CD4-positive, alpha-beta memory T cell (primary cell): ENCODE measurements at places on chromosomes 1 and 21.

DNA sequence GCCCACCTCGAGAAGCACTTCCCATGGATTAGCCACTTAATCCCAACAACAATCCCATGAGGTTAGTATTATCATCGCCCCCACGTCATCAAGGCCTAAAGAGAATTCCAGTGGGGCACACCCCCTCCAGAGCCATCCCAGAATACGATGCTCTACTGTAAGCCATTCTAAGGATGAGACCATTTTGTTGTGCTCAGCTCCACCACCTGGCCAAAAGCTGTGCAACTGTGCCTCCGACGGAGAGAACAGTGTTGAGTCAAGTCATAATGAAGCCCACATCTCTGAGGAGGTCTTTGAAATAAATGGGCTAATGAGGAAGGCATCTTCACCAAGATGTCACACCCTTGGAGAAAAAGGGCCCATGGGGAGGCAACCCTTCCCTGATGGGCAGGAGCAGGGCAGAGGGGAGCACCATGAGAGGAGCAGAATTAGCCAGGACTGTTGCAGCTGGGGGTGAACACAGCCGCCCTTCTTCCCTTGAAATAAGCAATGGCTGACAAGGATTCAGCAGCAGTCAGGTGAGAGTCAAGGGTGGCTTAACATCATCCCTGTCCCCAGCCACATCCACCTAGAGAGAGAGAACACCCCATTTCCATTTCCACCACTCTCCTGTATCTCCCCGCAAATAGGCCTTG is 14.6 kb downstream of the SYF2 start:
- DNase-seq = no peak

DNA sequence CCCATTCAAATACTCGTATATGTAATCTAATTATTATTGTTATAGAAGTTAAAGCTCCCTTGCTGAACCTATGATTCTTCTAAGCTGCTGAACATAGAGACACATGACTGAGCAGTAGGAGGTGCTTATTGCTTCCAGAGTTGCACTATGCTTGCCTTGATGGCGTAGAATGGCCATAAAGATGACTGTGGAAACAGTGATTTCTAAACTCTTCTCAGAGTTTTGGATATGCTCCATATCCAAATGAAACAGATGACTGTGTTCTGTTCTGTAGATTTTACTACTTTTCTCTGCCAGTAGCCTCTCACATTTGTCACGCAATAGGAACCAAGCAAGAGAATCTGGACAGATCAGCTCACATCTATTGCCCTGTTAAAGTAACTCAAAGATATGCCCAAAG is 88.1 kb upstream of the CACYBP start:
- DNase-seq = no peak

DNA sequence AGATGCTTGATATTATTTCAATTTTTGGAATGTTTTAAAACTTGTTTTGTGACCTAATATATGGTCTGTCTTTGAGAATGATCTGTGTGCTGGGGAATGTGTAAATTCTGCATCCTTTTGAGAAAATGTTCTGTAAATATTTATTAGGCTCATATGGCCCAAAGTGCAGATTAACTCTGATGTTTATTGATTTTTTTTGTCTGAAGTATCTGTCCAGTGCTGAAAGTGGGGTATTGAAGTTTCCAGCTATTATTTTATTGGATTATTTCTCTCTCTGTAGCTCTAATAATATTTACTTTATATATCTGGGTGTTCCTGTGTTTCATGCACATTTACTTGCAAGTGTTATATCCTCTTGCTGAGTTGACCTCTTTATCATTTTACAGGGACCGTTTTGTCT is 1397.2 kb downstream of the PLA2G4A start:
- DNase-seq = no peak

DNA sequence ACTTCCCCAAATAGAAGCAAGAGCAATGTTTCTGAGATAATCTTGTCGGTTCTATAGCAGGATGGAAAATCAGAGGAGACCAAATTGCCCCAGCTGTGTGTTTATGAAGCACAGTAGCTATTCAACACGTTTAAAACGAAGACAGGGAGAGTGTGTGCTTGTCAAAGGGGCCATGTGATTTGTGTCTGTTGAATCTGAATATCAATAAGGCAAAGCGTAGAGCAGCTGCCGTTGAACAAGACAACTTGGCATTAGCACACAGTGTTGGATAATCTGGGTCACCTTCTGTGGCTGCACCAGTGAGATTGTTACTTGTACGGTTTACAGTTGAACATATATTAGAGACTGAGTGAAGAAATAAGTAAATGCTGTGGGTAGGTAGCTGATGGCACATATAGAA is 1.0 kb downstream of the CRB1 start:
- DNase-seq = no peak

DNA sequence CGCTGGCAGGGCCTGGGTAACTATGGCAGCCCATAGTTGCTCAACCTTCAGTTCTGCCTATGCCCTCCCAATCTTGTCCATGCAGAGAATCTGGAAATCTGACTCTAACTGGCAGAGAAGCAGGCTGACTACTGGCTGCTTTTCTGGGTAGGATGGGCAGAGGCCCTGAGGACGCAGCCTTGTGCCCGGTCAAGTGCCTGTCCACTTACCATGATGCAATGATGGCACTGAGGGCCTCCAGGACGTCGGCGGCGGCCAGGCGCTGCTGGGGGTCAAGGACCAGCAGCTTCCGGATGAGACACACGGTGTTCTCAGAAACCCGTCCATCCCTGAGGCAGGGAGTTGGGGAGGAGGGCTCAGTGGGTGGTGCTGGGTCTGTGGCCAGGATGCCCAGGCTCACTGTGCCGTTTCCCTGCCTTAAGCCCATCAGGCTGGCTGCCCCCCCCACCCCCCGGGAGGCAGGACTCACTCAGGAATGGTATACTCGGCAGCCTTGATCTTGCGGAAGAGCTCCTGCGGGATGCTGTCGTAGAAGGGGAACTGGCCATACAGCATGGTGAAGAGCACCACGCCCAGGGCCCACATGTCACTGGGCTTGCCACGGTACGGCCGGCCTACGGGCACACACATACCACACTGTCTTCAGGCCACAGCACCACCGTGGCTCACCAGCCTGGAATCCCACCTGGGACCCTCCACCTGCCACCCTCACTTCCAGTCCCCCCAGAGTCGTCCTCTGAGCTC is 20.4 kb upstream of the EVA1B start:
- DNase-seq = no peak

GRCh38 chr1:40980068-40980452 is 564 bp downstream of the CTPS1 start:
- DNase-seq = no peak

GRCh38 chr1:181425566-181425965 is 57.8 kb upstream of the CACNA1E start:
- DNase-seq = no peak

GRCh38 chr1:199132006-199132405 is 493.2 kb downstream of the PTPRC start:
- no peak for DNase-seq

- no peak for DNase-seq
Measured at GRCh38 chr1:79899914-79900313, 893.4 kb upstream of the ADGRL4 start.

- no peak for DNase-seq
Measured at GRCh38 chr1:89887270-89887669, 66.4 kb downstream of the LRRC8D start.

DNA sequence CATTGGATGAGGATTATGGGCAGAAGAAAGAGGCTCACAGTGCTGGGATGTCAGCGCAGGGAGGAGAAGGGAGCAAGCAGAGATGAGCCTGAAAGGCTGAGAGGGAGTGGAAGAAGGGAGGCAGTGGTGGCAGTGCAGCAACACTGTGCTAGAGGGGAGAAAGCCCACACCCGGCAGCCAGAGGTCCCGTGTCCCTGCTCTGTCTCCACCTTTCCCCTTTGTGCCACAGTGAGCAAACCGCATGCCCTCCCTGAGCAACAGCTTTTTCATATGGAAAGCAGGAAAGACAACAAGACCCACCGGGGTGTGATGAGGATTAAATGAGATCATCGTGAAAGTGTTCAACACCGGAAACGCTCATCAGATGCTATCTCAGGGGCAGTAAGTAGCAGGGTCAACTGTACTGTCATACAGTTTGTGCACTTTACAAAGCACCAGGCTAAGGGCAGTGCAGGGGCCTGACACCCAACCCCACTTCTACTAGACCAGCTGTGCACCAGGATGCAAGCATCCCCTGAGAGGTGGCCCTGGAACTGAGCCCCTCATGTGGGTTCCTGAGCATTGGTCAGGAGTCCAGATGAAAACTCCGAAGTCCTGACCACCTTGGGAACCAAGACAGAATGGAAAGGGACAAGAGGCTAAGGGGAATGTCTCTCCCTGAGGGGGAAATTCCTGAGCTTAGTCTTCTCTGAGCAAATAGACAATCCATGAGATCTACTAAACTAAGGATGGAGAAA is 9.1 kb downstream of the NHLH1 start:
- DNase-seq = no peak

DNA sequence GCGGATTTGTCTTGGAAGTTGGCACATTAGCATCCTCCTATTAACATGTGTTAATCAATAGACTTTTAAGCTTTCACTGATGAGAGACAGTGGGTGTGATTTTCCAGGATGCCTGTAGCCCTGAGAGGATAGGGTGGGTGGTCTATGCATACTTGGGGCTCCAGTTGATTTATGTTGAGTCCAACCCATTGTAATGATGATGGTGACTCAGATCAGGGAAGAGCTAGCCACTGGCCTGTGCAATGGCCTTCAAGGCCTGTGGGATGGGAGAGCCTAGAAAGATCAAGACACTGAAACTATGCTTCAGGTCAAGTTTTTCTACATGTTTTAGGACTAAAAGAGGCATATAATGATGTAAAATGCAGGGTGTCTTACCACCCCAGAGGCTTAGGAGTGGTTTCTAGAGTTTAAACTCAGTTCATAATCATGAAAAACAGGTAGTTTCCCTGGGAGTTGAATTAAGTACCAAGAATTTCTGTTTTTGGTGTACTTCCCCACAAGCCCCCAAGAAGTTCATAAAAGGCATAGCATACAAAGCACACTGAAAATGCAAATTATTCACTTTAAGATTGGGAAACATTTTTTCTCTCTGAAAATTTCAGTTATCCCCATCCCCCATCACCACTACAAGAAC is 19.9 kb downstream of the BEND5 start:
- DNase-seq = no peak

- DNase-seq = no peak
Measured at GRCh38 chr1:117600966-117601365, 4.9 kb upstream of the TENT5C start.

- DNase-seq = no peak
Measured at GRCh38 chr1:101365878-101366277, 129.1 kb downstream of the S1PR1 start.

DNA sequence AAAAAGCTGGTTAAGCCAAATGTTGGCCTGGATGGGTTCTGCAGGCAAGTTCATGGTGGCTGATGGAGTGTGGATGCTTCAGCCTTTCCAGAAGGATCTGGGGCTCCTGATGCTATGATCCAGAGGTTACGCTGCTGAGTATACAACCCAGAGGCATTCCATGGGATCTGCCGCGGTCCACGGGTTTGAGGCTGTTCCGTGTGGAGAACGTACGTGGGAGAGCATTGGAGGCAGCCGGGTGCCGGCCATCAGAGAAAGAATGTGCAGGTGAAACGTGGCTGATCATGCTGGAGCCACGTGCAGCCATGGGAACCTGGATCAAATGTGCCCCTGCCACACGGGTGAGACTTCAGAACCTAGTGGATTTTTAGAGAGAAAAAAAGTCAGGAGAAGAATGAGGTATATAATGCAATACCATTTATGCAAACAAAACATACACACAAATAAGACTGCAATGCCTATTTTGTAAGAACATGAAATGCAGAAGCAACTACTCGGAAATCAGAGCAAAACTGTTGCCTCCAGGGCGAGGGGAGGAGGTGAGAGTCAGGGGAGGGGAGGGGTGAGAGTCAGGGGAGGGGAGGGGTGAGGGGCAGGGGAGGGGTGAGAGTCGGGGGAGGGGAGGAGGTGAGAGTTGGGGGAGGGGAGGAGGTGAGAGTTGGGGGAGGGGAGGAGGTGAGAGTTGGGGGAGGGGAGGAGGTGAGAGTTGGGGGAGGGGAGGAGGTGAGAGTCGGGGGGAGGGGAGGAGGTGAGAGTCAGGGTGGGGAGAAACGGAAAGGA is 116.5 kb upstream of the C1orf174 start:
- DNase-seq = no peak

- DNase-seq = peak; percentile 51
Measured at GRCh38 chr1:206634365-206635079, 814 bp upstream of the DYRK3 start.

DNA sequence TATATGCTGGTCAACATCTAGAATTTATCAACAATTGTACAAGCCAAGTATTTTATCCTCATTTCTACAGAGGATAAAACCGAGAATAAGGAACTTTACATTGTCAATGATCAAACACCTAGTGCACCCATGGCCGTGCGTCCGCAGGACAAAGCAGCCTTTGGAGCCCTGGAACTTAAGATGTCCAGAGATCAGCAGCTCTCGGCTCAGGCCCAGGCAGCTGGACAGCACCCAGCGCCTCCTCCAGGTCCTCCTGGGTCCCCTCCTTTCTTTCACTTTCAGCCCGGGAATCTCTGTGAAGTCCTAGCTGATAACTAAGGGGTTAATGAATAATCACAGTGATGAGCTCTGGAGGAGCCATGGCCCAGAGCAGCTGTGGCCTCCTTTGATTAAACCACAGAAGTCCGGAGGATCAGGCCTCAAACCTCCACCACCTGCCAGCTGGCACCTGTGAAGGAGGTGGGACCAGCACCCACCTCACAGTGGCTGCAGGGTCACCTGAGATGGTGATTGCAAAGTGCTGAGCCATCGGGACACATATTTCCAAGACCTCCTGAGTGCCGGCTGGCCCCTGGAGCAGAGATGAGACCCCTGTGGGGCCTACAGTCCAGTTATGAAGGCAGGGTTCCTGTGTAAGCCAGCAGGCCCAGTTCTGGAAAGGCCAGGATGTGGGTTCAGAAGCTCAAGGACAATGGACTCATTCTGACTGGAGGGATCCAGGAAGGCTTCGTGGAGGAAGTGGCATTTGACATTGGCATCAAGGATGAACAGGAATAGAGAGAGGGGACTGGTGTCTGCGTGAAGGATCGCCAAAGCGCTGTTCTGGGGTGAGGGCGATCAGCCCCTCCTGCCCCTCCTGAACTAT is 11.6 kb upstream of the SAMD11 start:
- no peak for DNase-seq

GRCh38 chr1:204920511-204920910 is 49.8 kb downstream of the NFASC start:
- DNase-seq = no peak

DNA sequence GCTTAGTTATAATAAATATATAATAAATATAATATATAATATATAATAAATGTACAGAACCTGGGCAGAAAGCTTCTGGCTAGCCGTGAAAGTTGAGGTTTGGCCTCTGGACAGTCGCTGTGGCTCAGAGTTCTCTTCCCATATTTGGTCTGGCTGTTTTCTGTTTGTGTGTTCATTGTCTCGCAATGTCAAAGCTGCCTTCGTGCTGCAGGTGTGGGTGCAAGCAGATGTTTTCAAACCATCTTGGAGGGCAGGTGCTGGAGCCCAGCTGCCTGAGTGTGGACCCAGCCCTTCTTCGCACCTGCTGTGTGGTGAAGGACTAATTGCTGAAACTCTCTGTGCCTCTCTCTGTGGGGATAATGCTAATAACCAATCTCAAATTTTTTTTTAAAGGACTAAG is 3.6 kb upstream of the CSTB start:
- no peak for DNase-seq

- DNase-seq = no peak
Measured at GRCh38 chr1:32199043-32199716, 1.2 kb upstream of the CCDC28B start.
